Mucosa of descending colon (tissue), 3 donors: ENCODE measurements at places on chromosomes 7 and 10. TPM values are rescaled to one million over a fixed set of nuclear protein-coding genes. Genes with fewer than 3 reads are reported as not detected.
A peak's percentile ranks its signal among the peaks of the same experiment; 100 is the strongest.

GRCh38 chr10:5510281-5511072 lies 11.1 kb upstream of the CALML5 start:
- DNase-seq, result peak; percentile 1

- DNase-seq, result no peak
Measured at GRCh38 chr7:36895192-36895591, 170.9 kb upstream of the AOAH start.

The SYT15 gene
- total RNA-seq, result 2.3 TPM

DNA sequence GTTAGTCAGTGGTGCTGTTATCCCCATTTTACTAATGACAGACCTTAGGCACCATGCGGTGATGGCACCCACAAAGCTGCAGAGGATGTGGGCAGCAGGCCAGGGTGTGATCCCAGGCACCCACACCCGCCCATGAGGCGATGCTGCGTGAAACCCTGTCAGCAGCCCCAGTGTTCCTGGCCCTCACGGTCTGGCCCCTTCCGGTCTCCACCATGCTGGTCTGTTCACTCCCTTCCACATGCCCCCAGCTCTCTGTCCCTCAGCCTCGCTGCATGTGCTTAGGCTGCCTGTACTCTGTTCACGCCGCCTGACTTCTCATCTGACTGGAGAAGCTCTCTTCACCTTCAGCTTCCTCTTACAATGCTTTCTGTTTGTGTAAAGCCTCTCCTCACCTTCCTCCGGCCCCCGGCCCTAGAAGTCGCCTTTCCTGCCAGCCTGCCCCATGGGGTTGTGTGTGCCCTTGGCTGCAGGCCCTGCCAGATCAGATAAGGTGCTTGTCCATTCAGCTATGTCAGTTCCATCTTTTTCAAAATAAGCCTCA lies 17.6 kb upstream of the ORAI2 start:
- DNase-seq, result no peak

GRCh38 chr7:8620169-8620568 lies 186.8 kb downstream of the NXPH1 start:
- DNase-seq, result no peak

GRCh38 chr10:42882597-42882996 lies 100.0 kb downstream of the BMS1 start:
- no peak for DNase-seq
